Myocyte (in vitro differentiated cells): ENCODE measurements at places on chromosomes 3 and 15. TPM values are rescaled to one million over a fixed set of nuclear protein-coding genes. Genes with fewer than 3 reads are reported as not detected.

DNA sequence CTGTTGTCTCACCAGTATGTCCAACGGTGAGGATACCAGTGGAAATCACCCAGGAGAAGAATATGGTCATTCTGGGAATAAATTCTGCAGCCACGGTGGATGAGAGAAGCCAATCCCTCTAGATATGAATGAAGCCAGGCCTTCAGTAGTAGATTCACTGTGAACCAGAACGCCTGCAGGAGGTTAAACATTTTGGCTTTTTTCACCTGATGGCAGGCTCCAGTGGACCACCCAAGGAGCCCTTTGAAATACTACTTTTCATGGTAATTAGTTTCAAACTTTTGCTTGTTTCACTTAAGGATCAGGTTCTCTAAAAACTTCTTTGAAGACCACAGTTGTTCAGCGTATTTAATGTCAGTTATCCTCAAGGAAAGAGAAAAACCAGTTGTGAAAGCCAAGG, 353.4 kb downstream of the RORA start:
- DNase-seq, result no peak

- DNase-seq, result no peak
Measured at GRCh38 chr15:95422255-95422654, 908.2 kb upstream of the NR2F2 start.

DNA sequence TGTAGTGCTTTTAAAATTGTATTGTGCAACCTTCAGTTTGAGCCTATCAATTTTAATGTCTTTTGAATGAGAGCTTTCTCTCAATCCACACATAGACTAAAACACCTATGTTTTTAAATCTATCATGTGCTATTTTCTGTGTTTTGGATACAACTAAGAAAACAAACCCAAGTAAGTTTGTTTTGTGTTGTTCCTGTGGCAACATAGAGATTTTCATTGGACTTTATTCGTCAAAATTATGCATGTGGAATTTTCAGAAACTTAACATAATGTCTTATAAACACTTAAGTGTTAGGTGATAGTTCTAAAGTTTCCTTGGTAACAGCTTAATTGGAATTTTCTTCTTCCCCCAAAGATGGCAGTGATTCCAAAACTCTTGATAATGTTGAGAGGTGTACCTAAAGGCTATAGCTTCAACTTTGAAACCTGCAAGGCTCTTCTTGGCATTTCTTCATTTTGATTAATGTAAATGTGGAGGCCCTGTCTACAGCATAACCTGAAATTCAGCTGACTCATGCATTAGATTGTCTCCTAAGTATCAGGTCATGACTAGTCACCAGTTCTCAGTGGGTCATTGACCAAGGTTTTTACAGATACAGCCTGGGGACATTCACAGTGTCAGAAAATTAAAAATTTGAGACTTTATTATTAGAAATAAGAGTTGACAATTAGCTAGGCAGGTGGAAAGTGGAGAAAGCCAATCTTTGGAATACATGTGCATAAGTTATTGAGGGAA, 44.4 kb downstream of the COL6A5 start:
- no peak for DNase-seq

DNA sequence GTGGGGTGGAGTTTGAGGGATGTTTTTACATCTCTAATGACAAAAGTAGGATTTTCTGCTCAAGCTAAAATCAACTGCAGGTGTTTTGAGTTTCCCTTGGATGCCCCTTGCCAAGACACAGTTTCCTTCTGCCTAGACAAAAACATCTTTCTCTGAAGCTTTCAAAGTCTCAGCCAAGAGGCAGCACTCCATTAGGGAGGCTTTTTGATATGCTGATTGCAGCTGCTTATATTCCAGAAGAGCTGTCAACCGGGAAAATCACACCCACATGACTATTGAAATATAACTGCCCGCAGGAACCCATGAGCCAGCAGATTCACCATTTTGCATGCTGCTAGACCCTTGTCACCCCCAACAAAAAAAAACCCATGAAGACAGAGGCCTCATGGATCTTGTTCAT, 27.5 kb upstream of the ZNF148 start:
- no peak for DNase-seq

Gene SLC22A13
- total RNA-seq, result 0.16 and 0.40 TPM in 2 replicates

DNA sequence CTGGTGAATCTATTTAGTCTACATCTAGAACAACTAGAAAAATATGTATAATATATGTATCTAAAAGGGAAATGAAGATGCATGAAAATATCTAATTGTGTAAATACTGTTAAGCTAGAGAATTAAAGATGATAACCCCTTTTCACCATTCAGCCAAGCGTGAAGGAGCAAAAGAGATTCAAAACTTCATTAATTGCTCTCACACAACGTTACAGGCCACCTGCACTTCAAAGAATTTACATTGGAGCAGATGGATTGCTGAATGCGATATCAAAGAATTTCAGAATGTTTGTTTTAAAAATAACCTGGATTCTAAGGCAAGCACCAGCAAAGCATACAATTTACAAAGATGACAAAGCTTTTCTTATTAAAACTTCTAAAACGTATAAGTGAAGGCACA, 243.2 kb downstream of the ROBO2 start:
- DNase-seq, result no peak
